ENCODE measurements at places on chromosomes 6 and 20.

DNA sequence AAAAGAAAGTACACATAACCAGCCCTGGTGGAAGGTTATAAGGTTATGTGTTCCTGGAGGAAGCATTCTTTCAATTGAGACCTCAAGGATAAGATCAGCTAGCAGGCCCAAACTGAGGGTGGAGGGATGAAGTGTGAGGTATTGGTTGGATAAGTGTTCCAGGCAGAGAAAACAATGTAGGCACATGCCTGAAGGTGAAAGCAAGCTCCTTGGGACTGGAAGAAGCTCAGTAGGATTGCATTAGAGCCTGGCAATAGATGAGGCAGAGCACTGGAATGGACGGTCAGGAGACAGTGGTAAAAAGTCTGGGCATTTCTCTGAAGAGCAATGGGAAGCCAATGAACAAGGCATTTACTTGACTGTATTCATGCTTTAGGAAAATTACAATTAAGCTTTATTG is 89.9 kb upstream of the SHLD1 start:
- no peak for DNase-seq

DNA sequence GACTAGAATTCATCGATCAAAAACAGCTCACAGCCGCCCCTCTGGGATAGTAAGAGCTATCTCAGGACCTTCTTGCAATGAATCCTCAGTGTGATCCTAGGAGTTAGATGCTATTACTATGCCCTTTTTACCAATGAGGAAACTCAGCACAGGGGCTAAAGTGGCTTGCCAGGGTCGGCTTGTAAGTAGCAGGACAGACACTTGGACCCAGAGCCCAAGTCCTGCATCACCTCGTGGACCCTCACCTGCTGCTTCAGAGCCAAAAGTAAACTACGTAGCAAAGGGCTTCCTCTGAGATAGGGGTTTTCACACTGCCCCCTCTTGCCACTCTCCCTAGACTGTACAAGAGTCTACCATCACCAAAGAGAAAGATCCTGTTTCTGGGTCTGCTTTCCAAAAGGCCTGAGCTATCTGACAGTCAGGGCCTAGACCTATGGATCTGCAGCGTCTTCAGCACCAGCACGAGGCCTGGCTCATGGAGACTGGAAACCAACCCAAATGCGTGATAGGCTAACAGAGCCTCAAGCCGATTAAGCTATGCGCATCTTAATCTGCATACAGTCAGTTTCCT is 172.3 kb downstream of the ANKRD60 start:
- no peak for DNase-seq

DNA sequence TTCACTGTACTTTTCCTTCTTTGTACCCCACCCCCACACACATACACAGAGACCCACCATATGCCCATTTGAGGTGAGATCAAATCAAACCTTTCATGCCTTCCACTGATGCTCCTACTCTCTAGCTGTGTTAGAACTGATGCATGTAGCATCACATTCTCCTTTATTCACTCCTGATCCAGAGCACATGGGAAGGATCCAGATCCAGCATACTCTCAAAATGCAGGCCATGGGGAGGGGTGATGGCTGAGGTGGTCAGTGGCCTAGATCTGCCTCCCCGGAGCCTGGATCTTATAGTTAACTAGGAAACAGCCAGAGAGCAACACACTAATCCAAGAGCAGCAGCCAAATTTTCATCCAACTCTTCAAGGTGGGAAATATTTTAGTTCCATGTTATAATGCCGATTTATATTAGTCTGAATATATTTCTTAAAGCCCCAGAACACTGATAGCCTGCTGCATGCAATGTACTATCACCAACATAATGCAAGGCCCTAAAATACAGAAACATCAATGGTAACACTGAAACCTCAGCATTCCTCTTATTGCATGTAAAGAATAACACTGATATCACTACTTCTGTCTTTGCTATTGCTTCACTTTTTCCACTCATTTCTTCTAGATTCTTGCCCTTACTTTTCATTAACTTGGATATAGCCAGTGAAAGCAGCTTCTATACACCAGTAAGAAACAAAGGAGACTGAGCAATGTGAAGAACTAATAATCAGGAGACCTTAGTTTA is 126.8 kb upstream of the BEND6 start:
- DNase-seq, result no peak

DNA sequence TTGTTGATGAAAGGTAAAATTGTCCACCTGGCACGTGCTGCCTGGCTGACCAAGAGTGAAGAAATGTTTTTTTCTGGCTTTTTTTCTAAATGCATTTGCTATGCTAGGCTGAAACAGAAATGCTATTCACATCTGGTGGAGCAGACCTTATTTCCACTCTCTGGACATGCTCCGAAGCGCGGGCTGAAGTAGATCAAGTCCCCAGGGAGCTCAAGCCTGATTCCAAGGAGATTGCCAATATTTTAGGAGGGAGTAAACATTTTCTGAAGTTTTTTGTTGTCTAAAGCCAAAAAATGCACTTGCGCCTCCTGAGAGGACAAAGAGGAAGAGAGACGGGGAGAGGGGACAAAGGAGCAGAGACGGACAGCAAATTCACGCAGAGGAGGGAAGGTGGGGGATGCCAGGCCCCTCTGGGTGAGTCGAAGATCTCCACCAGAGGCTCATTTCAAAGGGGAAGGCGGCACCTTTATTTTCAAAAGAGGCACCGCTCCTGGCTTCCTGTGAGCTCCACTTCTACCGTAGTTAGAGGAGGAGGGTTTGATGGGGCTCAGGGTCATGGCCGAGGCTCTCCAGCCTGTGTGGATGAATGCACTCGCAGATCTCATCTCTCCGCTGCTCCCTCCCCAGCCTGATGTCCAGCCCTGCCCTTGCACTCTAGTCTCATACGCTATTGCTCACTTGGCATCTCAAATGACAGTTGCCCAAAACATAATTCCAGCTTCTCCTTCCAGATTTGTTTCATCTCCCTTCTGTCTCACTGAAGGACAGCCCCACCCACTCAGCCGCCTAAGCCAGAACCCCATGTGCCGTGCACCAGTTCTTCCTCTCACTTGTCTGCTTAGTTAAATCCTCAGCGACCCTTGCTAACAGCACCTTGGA is 23.1 kb upstream of the SMOC2 start:
- peak; percentile 46 for DNase-seq

GRCh38 chr6:24448396-24448795 is 41.0 kb downstream of the GPLD1 start:
- no peak for DNase-seq

GRCh38 chr6:98672681-98673475 is 161.5 kb upstream of the POU3F2 start:
- DNase-seq, result no peak

- no peak for DNase-seq
These were observed 192.0 kb downstream of the GRIK2 start for GRCh38 chr6:101585501-101585900.

DNA sequence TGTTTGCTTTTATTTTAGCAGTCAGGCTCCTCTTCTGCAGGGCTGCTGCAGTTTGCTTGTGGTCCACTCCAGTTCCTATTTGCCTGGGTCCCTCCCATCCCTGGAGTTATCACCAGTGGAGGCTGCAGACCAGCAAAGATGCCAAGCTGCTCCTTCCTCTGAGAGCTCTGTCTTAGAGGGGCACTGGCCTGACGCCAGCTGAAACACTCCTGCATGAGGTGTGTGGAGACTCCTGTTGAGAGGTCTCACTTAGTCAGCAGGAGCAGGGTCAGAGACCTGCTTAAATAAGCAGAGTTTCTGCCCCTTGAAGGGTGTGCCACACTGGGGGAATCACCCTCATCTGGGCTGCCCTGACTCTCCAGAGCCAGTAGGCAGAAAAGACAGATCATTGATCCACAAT is 16.2 kb upstream of the WFDC8 start:
- DNase-seq, result no peak

GRCh38 chr6:20217324-20217855 is 5.1 kb upstream of the MBOAT1 start:
- DNase-seq, result no peak

DNA sequence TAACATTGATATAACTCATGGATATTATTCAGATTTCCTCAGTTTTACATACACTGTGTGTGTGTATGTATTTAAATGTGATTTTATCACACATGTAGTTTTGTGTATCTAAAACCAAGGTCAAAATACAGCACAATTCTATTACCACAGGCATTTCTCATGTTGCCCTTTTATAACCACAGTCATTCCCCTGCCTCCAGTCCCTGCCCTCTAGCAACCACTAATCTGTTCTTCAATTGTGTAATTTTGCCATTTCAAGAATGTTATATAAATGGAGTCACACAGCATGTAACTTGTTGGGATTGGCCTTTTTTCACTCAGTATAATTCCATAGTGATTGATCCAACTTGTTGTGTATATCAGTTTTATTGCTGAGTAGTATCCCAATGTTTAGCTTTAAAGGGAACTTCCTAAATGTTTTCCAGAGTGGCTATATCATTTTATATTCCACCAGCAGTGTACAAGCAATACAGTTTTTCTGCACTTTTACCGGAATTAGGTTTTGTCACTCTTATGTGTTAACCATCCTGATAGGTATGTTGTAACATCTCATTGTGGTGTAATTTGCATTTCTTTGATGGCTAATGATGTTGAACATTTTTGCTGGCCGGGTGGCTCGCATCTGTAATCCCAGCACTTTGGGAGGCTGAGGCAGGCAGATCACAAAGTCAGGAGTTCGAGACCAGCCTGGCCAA is 338.2 kb downstream of the SOX4 start:
- DNase-seq, result no peak

- DNase-seq, result peak; percentile 84
These were observed 143.7 kb downstream of the RALGAPA2 start for GRCh38 chr20:20568604-20569205.

- DNase-seq, result no peak
These were observed 15.2 kb downstream of the CHMP4B start for GRCh38 chr20:33826270-33826897.

DNA sequence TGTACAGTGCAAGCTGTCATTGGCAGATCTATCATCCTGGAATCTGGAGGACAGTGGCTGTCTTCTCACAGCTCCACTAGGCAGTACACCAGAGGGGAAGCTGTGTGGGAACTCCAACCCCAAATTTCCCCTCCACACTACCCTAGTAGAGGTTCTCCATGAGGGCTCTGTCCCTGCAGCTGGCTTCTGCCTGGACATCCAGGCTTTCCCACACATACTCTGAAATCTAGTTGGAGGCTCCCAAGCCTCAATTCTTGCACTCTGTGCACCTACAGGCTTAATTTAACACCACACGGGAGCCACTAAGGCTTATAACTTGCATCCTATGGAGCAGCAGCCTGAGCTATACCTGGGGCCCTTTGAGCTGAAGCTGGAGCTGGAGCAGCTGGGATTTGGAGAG is 43.0 kb upstream of the TRIM39 start:
- no peak for DNase-seq

DNA sequence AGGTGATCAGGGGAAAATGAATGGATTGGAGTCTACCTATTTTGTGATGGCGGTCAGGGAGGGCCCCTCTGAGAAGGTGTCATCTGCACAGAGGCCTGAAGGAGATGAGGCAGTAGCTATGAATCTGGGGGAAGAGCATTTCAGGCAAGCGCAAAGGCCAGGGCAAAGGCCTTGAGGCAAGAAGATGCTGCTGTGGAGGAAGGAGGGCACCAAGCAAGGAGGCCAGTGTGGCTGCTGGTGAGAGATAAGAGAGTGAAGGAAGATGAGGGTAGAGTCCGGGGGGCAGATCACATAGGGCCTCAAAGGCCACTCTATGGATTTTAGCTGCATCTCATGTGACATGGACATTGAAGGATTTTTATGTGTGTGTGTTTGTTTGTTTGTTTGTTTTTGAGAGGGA is 20.6 kb upstream of the CSNK2A1 start:
- DNase-seq, result no peak

GRCh38 chr6:142387997-142388815 is 86.4 kb downstream of the ADGRG6 start:
- DNase-seq, result no peak

GRCh38 chr20:13515796-13516558 is 122.8 kb downstream of the TASP1 start:
- no peak for DNase-seq

DNA sequence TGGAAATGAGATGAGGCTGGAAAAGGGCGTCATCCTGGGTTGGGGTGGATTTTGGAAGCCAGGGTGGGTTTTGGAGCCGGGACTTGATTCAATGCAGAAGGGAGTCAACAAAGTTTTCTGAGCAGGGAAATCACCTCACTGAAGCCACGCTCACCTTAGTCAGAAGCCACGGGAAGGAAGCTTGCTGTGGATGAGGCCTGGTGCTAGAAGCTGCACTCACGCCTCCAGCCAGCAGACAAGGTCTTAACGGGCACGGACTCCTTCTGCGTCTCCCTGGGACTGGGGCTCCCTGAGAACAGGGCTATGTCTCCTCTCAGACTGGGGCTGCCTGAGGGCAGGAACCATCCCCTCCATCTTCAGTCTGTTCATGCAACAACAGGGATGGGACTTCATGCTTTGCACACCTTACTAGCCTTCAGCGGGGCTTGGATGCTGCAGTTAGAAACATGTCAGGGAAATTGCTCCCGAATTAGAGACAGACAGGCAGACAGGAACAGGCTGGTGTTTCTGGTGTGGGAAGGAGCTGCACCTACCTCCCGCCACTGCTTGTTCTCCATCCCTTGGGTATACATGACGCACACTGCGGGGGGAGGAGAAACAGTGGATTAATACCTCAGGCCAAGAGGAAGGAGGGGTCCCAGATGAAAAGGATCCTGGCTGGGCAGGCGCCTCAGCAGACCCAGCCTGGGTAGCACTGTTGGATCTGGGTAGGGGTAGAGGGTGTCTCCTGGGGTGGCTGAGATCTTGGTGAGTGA is 17.5 kb downstream of the CPNE5 start:
- DNase-seq, result no peak

DNA sequence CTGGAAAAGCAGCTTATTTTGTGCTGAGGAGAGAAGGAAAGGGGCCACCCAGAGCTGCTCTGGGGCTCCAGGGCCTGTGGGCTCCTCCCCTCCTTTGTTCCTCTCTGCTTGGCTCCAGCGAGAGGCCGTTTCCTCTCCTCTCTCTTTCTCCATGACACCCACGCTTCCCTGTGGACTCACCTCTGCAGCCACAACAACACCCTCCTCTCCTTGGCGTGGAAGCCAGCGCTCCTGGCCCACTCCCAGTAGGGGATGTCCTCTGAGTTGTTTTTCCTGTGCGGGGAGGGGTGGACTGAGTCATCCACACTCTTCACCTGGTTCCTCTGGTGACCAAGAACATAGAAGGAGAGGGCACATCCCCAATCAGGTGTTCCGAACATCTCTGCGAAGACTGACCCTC is 4.9 kb upstream of the CDSN start:
- DNase-seq, result no peak

GRCh38 chr6:3016473-3017280 is 17.0 kb downstream of the NQO2 start:
- DNase-seq, result no peak

DNA sequence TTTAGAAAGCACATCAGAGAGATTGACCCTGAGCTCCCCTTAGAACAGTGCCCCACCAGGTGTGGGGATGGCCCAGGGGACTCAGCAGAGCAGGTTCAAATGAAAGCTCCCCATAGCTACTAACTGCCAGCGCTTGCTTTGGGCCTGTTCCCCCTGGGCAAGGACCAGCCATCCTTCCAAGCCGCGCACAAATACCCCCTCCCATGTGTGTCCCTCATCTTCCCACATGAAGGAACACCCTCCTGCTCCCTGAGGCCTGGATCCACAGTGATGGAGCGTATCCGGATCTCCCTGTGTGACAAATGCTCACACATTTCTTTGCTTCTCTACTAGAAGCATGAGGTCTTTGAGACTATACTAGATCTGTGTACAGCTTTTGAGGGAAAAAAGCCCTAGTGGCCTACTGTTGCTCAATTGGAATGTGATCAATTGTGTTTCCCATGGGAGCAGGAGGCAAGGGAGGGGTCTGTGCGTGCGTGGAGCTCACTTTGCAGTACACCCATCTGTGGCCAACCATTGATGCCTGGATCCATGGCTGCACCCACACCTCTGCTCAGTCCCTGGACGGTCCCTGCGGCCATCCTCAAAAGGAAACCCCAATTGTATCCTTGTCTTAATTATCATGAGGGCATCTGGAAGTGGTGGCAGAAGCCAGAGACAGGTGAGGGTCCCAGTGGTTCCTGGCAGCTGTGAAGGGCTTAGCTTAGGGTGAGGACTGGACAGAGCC is 1.4 kb upstream of the RAET1G start:
- no peak for DNase-seq

All from NCI-H524 (cell line).